ENCODE measurements at places on chromosomes 11 and 22. TPM values are rescaled to one million over a fixed set of nuclear protein-coding genes. Genes with fewer than 3 reads are reported as not detected.
A peak's percentile ranks its signal among the peaks of the same experiment; 100 is the strongest.

The TMEM86A gene
- total RNA-seq = 5.4 TPM

The PARVG gene
- not detected for total RNA-seq

The CBL gene
- 40.5 TPM for total RNA-seq

- no peaks in the 10 kb centered on the region for H3K27me3 ChIP-seq
- H3K4me1 ChIP-seq = no peaks in the 10 kb centered on the region
- no peak within 1 kb of the TSS for H3K4me3 ChIP-seq
- DNase-seq = no peak
- no peaks in the 10 kb centered on the region for H3K36me3 ChIP-seq
- no peak within 1 kb of the TSS for H3K27ac ChIP-seq
These were observed at the start of gene OR9I1 for GRCh38 chr11:58125469-58125868. Gene OR9I1, minus strand, starts transcription at chr11:58125530. Its CDS starts 6,086 bp downstream, at chr11:58119444.

DNA sequence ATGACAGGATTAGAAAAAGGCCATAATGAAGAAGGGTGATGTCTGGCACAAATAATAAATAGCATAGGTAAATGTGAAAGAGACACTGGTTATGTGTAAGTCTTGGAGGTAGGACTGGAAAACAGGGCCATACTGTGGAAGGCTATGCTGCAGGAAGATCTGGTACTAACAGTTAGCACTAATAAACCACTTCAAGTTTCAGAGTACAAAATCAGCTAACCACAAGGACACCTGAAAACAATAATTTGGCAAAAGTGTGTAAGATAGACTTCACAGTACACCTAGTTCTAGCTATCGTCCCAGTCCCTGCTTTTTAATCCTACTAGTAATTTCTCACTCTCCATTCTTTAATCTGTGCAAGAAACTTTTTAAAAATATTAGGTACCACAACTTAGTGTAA, 44.3 kb downstream of the CWF19L2 start:
- H3K27me3 ChIP-seq = no peaks in the 10 kb centered on the region
- no peak for DNase-seq
- H3K36me3 ChIP-seq = no peaks in the 10 kb centered on the region
- no peak overlapping the region for H3K4me3 ChIP-seq

DNA sequence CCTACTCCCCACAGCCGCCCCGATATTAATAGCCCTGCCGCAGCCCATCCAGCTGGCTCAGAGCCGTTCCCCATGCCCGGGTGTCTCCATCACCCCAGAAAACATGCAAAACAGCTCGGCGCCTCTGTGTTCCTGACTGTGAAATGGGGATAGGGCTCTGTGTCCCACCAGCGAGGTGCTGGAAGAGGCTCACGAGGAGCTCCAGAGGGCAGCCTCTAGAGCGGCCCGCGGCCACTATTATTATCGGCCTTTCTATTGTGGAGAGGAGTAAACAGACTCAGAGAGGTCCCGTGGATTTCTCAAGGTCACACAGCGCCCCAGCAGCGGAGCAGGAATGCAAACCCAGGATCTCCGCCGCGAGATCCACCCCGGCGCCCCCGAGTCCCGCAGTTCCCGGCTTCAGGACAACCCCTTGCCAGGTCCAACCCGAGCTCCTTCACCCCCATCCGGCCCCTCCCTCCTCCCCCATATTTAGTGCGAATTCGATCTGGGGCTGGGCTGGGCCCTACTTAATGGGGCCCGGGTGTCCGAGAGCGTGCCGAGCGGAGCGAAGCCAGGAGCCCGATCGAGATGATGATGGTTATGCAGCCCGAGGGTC, at the start of gene ACTN3:
ACTN3 (plus strand) TSS at position 536 of the 598 bp plus-strand sequence; CDS start at position 571, 35 bp downstream.
- H3K4me3 ChIP-seq = peak within 1 kb of the TSS; percentile 71
- DNase-seq = peak; percentile 32
- H3K36me3 ChIP-seq = peaks cover 4% of the 10 kb centered on the region

DNA sequence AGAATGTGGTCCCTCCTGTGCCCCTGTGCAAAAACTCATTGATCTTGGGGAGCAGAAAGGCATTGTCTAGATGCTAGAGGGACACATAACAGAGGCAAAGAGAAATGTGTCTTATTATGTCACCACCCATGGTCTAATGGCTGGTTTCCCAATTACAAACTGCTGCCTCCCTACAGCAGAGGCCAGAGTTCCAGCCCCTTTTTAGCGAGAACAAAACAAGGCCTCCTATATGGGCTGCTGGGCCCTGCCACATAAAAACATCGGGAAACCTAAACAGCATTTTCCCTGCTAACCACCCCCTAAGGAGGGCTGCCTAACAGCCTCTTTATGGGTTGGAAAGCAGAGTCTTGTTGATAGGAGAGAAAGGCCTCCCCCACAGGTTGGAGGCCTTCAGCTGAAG, 75.2 kb upstream of the CRTAM start:
- H3K4me3 ChIP-seq = no peak overlapping the region
- DNase-seq = no peak
- H3K36me3 ChIP-seq = no peaks in the 10 kb centered on the region
- peak overlapping the region; percentile 76 for H3K27ac ChIP-seq
- peaks cover 6% of the 10 kb centered on the region for H3K27me3 ChIP-seq

GRCh38 chr11:3123305-3123704, 41.8 kb downstream of the OSBPL5 start:
- no peak for DNase-seq
- H3K4me1 ChIP-seq = no peaks in the 10 kb centered on the region
- no peak overlapping the region for H3K27ac ChIP-seq
- H3K27me3 ChIP-seq = peaks cover 5% of the 10 kb centered on the region

DNA sequence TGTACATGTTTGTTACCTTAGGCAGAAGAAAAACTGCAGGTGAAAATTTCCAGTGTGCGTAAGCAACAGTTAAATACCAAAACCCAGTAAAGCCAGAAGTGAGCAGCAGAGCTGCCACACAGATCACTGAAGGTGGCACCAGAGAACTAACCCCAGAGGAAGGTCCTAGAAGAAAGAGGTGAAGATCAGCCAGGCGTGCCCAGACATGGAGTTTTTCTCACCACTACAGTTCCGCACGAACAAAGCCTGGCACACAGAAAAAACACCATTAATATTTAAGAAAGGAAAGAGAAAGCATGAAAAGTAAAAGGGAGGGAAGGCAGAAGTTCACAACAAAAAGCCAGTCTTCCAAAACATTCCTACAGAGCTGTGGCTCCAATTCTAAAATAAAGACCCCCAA, 60.7 kb downstream of the STK33 start:
- peak overlapping the region; percentile 20 for H3K27ac ChIP-seq
- H3K4me3 ChIP-seq = no peak overlapping the region
- DNase-seq = no peak
- peaks cover 38% of the 10 kb centered on the region for H3K4me1 ChIP-seq
- no peaks in the 10 kb centered on the region for H3K36me3 ChIP-seq
